Frontal cortex (tissue), 4 donors: ENCODE measurements at places on chromosomes 5 and 9.

- no peak for DNase-seq
Measured at GRCh38 chr5:154971501-154971900, 30.6 kb downstream of the MRPL22 start.

GRCh38 chr9:87498046-87498810, 561 bp downstream of the DAPK1 start:
- peak; percentile 57 for DNase-seq

- no peak for DNase-seq
Measured at GRCh38 chr5:36369219-36369690, 67.6 kb upstream of the RANBP3L start.

DNA sequence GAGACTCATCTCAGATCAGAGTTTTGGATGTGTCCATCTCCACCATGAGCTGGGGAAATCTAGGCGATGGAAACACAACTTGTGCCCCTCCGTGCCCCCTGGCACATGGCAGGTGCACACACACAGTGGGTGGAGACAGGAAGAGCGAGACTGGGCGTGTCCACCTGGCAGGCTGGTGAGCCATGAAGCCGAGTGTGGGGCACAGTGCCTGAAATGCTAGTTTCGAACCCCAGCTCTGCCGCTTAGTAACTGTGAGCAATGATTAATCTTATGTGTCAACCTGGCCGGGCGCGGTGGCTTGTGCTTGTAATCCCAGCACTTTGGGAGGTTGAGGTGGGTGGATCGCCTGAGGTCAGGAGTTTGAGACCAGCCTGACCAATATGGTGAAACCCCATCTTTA, 80.8 kb upstream of the RNU6ATAC start:
- DNase-seq: no peak

DNA sequence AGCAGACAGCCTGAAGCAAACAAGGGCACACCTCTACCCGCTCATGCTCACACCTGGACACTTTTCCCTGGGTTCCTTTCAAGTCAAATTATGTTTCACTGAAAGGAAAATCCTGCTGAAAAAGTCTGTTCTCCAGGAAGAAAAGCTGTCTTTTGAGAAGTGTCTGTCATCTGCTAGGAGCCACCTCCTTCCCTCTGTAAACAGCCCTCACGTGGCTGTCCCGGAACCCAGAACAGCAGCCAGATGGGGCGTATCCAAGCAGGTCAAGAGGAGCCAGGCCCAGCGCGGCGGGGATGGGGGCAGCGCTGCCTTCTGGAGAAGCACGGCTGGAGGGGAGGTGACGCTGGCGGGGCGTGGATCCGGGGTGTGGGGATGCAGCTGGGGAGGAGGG, at the start of gene PNPLA7:
Gene PNPLA7 (minus strand): TSS at position 172 of the 391 bp plus-strand sequence. CDS start 205 bp downstream, outside the sequence.
- DNase-seq: peak; percentile 81

GRCh38 chr9:3648722-3649246, 123.0 kb upstream of the RFX3 start:
- DNase-seq: no peak
